ENCODE measurements at places on chromosomes 2 and 18.

- no peak for DNase-seq
Observed at GRCh38 chr18:61471541-61471940, 138.3 kb downstream of the CDH20 start.

DNA sequence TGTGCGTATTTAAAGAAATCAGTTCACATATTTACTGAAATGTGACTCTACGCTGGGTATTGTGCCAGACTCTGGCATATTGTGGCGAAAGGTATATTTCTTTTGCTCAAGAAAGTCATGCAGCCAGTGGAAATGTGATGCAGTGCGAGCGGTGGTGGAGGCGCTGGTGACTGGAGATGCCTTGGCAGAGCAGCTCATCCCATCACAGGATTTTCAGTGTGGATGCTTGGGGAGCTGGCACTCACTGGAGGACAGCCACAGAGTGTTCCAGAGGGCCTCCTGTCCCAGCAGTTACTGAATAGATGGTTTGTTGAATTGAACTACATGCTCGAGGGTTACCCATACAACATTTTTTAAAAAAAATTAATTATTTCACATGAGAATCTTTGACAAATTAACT is 117.6 kb downstream of the ZNF407 start:
- DNase-seq, result no peak

- DNase-seq, result no peak
Observed at GRCh38 chr2:205494537-205495235, 187.6 kb upstream of the NRP2 start.

- DNase-seq, result no peak
Observed at GRCh38 chr2:119307419-119308140, 59.1 kb downstream of the C2orf76 start.

GRCh38 chr18:56235481-56236013 is 402.8 kb downstream of the TXNL1 start:
- DNase-seq, result no peak

GRCh38 chr2:112750560-112750843 is 13.9 kb downstream of the CKAP2L start:
- no peak for DNase-seq

GRCh38 chr2:175630280-175631244 is 371.5 kb downstream of the LNPK start:
- DNase-seq, result no peak

Measured in GM12892 (cell line).